Stimulated activated CD8-positive, alpha-beta memory T cell treated with anti-CD3 and anti-CD28 coated beads, Interleukin-4, amount 100 ng/mL, for 24 hours (primary cell): ENCODE measurements at places on chromosomes 6 and 20.
A peak's percentile ranks its signal among the peaks of the same experiment; 100 is the strongest.

- DNase-seq, result no peak
Observed at GRCh38 chr6:91167846-91168245, 581.0 kb upstream of the MAP3K7 start.

- no peak for DNase-seq
Observed at GRCh38 chr6:128241216-128241615, 279.2 kb downstream of the PTPRK start.

DNA sequence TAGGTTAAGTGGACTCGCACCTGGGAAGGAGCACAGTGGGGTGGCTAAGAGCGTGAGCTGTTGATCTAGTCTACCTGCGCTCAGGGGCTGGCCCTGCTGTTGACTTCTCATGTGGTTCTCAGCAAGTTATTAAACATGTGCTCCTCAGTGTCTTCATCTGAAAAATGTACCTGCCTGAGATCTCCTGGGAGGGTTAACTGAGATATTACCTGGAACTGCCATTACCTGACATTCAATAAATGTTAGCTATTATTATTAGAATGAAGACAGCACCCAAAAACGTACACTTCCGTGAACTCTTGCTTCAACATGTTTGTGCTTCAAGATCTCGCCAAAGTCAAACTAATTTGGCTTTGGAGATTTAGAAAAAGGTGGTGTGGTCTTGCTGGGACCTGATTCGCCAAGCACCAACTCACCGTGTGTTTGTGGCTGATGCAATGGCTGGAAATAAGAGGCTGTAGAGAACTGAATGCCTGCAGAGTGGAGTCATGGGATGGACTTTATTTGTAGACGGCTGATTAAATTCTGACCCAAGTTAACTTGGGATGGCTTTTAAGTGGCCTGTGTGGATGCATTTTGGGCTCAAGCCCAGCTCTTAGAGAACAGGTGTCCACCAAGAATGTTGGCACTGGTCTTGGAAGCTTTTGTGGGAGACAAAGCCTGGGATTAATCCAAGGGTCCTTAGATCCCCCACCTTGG, 692.9 kb downstream of the QKI start:
- DNase-seq, result no peak

DNA sequence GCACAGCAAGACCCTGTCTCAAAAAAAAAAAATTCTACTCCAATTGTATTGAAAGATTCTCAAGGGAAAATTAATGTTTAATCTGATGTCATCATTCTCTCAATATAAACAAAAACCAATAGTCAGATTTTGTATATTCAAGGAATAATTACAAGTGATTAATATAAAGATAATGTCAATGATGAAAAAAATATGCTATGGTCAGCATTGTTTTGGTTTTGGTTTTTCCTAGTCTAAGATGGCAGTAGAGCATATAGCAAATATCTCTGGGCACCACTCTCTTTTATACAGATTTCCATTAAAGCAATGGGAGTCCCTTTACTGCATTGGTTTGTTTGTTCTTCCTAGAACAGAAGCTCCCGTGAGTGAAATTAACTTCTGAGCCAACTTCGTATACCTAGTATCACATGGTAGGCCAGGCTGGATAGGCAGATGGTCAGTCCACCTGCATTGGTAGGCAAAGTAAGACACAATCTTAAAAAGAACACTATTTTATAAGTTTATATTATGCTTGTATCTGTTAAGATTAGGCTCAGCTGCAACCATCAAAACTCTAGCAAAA, 523.8 kb upstream of the JARID2 start:
- DNase-seq, result no peak

DNA sequence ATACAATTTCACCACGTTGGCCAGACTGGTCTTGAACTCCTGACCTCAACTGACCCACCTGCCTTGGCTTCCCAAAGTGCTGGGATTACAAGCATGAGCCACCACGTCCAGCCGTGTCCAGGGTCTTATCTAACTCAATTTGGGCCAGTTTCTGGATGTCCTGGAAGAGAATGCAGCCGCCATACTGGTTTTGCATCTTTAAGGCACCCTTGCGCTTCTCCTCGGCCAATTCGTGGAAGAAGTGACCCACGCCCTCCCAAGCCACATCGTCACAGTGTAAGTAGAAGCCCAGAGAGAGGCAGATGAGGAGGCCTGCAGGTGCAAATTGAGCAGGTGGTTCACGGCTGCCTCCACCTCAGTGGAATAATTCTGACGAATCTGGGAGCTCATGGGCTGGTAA, 3.7 kb upstream of the ZNF335 start:
- no peak for DNase-seq

DNA sequence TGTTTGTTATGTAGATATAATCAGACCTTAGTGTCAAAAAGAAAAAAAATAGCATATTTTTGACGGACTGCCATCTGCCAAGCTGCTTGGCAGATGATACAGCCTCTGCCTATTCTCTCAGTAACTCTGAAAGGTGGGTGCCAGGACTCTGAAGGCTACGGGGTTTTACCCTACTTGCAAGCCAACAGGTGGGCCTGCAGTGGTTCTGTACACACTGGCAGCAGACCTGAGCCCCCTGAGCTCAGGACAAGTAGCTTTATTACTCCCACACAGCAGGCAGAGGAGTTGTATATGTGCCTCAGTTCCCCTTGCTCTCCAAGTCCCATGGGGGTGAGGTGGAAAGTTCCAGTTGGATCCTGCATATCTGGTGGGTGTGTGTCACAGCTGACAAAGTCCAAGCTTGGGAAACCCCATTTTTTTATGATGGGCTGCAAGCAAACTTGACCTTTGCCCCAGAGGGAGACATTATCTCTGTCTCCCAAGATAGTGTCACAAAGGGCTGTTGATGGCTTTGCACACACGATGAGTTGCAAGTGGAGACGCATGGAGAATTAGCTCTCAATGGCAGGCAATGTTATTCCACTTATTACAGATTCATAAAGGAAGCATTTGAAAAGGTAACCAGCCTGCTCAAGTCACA, 20.5 kb upstream of the AFDN start:
- no peak for DNase-seq

DNA sequence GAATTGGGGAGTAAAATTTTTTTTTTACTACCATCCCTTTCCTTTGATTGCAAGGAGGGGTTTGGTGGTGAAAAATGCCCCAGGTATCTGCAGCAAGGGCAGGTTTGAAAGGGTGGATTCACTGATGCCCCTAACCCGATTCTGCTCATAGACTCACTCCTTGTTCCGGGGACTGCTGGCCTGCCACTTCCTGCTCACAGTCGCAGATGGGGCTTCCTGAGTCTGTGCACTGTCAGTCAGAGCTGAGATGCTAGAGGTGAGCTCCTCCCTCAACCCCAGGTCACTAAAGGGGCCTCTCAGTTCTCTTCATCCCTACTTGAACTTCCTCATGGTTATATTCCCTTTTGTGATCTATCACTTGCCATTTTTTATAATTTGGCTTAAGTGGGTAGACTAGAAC, 357.9 kb downstream of the FARS2 start:
- peak; percentile 12 for DNase-seq

DNA sequence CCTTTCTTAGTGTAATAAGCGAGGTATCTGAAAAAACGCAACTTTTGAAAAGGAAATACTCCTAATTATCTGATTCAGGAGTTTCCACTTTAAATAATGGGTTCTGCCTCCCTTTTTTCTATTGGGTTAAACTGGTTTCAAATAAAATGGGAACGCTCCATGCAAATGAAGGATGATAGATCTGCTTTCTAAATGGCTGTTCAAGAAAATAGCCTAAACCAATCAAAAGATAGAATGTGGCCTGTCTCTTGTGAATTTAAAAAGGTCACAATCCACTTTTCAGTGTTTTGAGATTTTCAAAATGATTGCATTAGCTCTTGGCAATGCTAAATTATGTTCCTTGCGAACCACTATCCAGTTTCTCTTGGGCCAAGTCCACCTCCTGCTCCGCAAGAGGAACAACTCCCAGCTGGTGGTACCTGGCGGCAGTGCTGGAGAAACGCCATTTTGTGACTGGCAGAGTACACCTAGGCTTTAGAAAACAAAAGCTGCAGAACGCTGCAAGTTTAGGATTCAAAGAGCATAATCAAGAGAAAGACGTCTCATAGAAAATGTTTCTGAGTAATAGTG, 56.7 kb downstream of the TRIM38 start:
- no peak for DNase-seq
